ENCODE measurements at places on chromosomes 12 and 14.

GRCh38 chr12:91271185-91271584 lies 88.6 kb upstream of the DCN start:
- DNase-seq, result no peak

GRCh38 chr14:28635387-28635786 lies 131.2 kb upstream of the FOXG1 start:
- no peak for DNase-seq

GRCh38 chr12:116472193-116472592 lies 87.0 kb upstream of the MAP1LC3B2 start:
- no peak for DNase-seq

- no peak for DNase-seq
Measured at GRCh38 chr12:32030676-32031075, 71.5 kb downstream of the RESF1 start.

- no peak for DNase-seq
Measured at GRCh38 chr14:75044322-75044721, 6.9 kb downstream of the MLH3 start.

- DNase-seq, result no peak
Measured at GRCh38 chr12:122738571-122738970, 7.9 kb upstream of the HCAR1 start.

- no peak for DNase-seq
Measured at GRCh38 chr12:12297201-12297830, 30.5 kb upstream of the LRP6 start.

GRCh38 chr12:28781671-28782652 lies 367.1 kb upstream of the FAR2 start:
- no peak for DNase-seq

DNA sequence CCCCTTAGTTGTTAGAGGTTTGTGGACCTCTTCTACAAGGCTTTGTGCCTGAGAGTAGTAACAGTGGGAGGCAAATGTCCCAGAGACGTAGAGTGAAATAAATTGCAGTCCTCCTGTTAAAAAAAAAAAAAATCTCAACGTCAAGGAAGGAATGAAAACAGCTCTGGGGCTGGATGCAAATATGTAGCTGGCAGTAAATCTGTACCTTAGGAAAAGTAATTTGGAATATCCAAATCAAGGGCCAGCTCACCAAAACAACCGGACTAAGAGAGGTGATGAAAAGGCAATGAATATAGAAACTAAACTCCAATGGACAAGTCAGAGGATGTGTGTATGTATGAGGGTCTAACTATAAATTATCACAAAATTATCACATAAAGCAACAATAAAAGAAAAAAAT lies 27.0 kb downstream of the SINHCAF start:
- DNase-seq, result no peak

DNA sequence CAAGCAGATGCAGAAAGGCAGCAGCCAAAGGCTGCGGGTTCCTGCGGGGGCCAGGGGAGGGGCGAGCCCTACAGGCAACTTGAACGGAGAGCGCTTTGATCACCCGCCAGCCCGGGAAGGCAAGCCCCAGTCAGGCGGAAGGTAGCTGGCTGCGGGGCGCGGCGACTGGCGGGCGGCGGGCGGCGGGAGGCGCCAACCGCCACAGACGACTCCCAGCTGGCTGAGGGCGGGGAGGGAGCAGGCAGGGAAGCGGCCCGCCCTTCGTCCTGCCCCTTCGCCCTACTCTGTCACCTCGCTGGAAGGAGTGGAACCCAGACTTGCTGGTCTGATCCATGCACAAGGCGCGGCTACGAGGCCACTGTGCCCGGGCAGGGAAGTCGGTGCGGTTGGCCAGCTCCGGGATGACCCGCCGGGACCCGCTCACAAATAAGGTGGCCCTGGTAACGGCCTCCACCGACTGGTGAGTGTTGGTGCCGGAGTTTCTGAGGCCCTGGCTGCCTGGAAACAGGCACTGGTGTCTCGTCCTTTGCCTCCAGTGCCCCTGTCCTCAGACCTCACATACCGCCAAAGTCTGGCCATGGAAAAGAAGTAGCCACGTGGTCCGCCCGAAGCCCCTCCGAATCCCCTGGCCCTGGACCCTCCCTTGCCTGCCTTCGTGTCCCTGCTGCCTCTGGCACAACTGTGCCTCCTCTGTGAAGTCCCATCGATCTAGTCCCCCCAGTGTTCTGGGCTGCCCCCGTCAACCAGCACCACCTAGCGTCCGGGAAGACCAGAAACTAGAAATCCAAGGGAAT lies 15.4 kb upstream of the CARMIL3 start:
- peak; percentile 76 for DNase-seq

DNA sequence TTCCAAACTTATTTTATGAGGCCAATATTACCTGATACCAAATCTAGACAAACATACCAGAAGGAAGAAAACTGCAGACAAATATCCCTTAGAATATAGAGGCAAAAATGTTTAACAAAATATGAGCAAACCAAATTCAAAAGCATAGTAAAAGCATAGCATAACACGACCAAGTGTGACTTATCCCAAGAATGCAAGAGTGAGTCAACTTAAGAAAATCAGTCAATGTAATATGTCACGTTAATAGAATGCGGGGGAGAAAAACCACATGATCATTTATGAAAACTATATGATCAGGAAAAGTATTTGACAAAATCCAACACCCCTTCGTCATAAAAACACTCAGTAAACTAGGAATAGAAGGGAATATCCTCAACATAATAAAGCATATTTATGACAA lies 217.3 kb downstream of the ADGRD1 start:
- DNase-seq, result no peak

DNA sequence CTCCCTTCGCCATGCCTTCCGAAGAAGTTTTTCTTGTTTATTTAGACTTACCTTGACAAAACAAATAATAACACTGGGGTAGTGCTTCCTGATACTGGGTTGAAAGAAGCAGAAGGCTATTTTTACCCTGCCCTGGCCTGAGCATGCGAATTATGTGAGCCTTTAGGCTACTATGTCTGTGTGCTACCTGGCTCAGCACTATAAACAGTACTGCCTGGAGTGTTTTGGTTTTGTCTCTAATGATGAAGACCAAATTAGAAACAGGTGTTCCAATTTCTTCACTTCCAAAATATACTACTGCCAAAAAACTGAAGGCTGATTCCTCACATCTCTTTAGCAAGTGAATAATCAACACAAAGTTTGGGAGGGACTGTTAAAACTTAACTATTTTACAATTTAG lies 7.6 kb upstream of the OVCH1 start:
- DNase-seq, result no peak

DNA sequence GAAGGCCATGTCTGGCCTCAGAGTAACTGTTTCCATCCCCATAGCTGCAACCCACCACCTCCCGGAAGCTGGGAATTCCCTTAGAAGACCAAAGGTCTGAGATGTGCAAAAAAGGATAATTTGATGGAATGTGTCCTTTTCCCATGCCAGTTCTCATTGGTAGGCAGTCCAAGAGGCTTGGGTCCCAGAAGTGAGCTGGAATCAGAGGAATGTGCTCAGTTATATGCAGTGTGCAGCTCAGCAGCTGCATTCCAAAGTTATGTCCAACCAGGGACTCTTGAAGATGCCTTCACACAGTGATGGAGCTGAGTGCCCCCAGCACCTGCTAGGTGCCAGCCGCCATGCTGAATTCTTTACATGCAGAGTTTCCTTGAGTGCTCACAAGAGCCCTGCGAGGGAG lies 583.9 kb upstream of the TBX3 start:
- no peak for DNase-seq

GRCh38 chr14:52553671-52554575 lies 1.3 kb downstream of the GPR137C start:
- DNase-seq, result peak; percentile 90

DNA sequence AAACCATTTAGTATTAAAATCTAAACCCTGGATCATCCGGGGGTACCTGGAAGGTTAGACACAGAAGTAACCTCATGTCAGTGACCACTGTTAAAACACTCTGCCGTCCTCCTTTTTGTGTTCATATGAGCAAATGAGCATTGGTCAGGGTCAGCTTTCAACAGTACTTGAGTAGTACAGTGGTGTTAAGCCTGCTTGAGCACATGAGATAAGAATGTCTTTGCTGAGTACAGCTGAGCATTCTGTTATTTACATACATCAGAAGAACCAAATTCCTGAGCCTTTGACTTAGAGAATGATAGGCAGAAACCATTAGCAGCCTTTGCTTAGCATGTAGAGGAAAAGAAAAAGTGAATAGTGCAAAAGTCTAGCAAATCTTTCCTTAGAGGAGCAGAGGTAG lies 38.6 kb upstream of the LRTM2 start:
- no peak for DNase-seq

DNA sequence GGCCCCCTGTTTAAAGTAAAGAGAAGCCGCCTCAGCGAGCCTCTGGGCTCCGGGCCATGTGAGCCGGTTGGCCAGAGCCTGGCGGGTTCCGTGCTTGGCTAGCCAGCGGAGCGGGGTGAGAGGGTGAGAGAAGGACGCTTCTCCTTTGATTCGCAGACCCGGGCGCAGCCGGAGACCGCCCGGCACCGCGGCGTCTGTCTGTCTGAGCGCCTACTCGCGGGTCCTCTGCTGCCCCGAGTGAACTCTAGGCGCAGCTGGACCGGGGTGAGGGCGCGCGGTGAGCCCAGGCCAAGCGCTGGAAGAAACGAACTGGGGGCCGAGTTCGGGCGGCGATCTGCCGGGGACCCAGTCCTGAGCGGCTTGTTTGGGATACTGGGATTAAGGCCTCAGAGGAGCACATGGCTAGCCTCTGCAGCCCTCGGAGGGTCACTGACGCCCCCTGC lies 41.4 kb upstream of the TBX5 start:
- DNase-seq, result no peak

GRCh38 chr12:31206038-31206670 lies 119.8 kb downstream of the SINHCAF start:
- DNase-seq, result no peak

- no peak for DNase-seq
Measured at GRCh38 chr14:104558231-104559027, 21.1 kb upstream of the C14orf180 start.

DNA sequence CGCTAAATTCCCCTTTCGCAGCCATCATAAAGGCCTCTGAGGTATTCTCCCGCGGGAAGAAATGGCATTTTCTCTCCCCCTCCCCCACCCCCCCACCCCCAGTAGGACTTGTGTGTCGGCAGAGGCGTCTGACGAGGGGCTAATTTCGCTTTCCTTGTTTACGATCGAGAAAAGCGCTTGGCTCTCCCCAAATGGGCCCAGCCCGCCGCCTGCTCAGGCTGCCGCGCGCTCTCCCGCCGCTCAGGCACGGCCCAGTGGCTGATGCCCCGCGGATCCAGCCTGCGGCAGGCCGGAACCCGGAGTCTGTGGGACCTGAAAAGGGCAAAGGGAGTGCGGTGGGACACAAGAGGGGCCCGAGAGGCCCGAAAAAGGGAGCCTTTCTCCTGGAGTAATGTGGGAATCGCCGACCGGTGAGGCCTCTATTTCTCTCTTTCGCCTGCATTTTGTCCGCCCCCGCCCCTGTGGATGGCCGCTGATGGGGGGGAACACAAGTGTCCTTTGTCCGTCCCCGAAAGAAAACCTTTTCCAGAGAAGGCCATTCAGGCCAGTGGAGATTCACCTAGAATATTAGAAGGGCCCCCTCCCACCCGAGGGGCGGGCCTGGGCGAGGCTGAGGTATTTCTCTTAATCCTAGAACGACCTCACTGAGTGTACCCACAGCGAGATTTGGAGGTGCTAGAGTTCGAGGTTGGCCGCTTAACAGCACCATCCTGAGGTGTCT lies 9.0 kb upstream of the HOXC6 start:
- no peak for DNase-seq

GRCh38 chr12:5102806-5103205 lies 59.1 kb downstream of the KCNA5 start:
- no peak for DNase-seq

DNA sequence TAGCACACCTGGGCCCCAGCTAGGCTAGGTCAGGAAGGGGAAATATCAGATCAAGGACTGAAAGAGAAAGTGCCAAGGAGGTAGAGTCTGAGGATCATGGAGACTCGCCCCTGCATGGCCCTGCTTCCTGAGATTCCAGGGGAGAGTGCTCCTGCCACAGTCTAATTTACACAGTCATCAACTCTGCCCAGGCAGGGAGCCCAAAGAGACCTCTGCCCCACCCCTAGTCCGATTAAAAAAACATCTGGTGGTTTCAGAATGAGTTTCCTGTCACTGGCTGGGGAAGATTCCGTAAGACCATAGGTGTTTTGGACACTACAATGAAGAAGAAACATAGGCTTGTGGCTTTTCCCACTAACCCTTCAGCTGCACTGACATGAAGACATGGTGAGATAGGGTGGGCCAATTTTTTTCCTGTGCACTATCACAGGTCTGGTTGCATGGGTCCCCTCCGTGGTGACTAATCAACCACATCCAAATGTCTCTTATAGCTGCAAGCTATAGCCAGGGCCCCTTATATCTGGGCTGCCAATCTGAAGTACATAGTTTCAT lies 31.5 kb upstream of the GZMB start:
- DNase-seq, result no peak

- DNase-seq, result no peak
Measured at GRCh38 chr14:76977793-76978720, 50.5 kb downstream of the IRF2BPL start.

DNA sequence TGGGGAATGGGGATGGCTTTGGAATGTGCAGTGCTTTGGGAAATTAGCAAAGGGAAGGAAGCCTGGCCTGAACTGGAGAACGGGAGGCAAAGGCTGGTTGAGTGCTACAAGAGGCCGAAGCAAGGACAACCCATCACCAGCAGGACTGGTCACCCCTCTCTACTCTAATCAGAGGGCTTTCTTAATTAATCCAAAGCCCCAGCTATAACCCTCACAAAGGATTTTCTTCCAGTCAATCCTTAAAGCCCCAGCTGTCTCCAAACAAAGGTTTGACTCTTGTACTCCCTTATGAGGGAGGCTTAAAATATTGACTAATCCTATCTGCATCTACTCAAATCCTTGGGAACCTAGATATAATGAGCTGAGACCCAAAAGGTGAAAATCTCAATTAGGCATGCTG lies 256.3 kb downstream of the NTF3 start:
- DNase-seq, result no peak

- DNase-seq, result no peak
Measured at GRCh38 chr12:116200812-116201211, 76.7 kb downstream of the MED13L start.

DNA sequence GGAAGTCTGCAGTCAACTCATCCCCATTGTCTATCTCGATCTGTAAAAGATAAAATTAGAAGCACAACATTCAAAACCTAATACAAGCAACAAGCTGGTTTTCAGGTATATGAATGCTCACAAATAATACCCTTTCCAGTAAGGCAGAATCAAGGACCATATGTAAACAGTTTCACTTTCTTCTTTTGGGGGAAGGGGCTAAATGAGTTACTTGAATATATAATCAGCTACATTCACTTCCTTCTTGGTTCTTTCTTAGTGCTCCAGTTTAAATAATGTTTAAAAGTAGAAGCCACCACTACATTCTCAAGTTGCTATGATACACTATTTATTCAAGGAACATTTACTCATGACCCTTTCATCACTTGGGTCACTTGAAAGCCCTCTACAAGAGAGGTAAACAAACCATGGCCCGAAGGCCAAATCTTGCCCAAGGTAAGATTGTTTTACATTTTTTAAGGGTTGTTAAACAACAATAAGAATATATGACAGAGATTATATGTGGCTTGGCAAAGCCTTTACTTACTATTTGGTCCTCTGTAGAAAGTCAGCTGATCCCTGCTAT lies 10.3 kb downstream of the TWF1 start:
- DNase-seq, result no peak

Measured in NCI-H1105 (cell line).